T-helper 2 cell treated with Interferon-gamma antibody and Interleukin-4, amounts not matched to agents 5 μg/mL and 100 μg/mL, for 36 hours (primary cell): ENCODE measurements at places on chromosomes 4 and X.

- no peak overlapping the region for H3K4me3 ChIP-seq
- H3K27ac ChIP-seq = no peak overlapping the region
- no peaks in the 10 kb centered on the region for H3K27me3 ChIP-seq
- no peaks in the 10 kb centered on the region for H3K4me1 ChIP-seq
- no peaks in the 10 kb centered on the region for H3K36me3 ChIP-seq
- peak; percentile 23 for DNase-seq
These were observed 37.3 kb downstream of the ACOX3 start for GRCh38 chr4:8403173-8403753.

DNA sequence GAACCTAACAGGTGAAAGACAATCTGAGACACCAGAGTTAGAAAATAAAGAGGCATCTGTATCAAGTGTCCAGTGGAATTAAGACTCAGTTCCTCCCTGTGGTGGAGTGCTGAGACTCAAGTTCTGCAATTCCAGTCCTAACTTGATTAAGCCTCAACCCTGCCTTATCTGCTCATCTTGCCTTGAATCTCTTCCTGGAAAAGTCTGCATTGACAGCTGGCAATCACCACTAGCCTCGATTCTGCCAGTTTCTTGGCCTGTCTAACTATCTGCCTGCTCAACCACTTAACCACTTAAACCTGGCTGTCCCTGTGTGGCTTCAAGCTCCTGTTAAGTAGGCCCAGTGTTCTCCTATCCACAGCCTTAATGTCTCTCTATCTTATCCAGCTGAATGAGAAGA, 22.4 kb upstream of the NEIL3 start:
- DNase-seq = no peak
- H3K4me1 ChIP-seq = peaks cover 15% of the 10 kb centered on the region
- H3K36me3 ChIP-seq = no peaks in the 10 kb centered on the region
- H3K27ac ChIP-seq = no peak overlapping the region

DNA sequence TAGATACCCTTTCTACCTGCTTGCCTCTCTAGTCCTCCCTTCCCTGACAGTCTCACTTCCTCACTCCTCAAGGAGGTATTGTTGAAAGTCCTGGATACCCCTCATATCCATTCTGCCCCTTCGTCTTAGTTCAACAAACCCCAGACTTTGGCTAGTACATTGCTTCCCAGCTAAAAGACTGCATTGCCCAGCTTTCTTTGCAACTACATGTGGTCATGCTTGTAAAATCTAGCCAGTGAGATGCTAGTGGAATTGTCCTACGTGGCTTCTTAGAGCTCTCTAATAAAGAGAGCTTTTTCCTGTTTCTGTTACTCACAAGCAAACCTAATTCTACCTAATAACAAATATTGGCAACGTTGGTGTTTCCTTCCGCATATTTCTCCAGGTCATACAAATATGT, 237.9 kb upstream of the PSAPL1 start:
- no peaks in the 10 kb centered on the region for H3K36me3 ChIP-seq
- no peak overlapping the region for H3K27ac ChIP-seq
- DNase-seq = no peak
- H3K27me3 ChIP-seq = peaks cover 11% of the 10 kb centered on the region

- H3K36me3 ChIP-seq = peaks cover 19% of the 10 kb centered on the region
- no peak overlapping the region for H3K27ac ChIP-seq
- H3K4me1 ChIP-seq = peaks cover 28% of the 10 kb centered on the region
- H3K4me3 ChIP-seq = no peak overlapping the region
- DNase-seq = peak; percentile 99
These were observed 534 bp upstream of the UBE2D3 start for GRCh38 chr4:102827674-102828496.

DNA sequence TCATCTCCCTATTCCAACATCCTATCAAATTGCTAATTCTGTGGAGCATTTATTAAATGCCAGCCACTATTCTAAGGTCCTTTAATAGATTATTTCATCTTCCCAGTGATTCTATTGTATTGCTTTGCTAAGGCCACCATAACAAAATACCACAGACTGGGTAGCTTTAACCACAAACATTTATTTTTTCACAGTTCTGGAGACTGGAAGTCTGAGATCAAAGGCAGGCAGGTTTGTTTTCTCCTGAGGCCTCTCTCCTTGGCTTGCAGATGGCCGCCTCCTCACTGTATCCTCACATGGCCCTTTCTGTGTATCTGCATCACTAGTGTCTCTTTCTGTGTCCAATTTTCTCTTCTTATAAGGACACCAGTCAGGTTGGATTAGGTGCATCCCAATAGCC, 64.5 kb downstream of the CPE start:
- DNase-seq = no peak
- H3K27me3 ChIP-seq = peaks cover 4% of the 10 kb centered on the region
- no peaks in the 10 kb centered on the region for H3K36me3 ChIP-seq
- H3K4me1 ChIP-seq = no peaks in the 10 kb centered on the region

DNA sequence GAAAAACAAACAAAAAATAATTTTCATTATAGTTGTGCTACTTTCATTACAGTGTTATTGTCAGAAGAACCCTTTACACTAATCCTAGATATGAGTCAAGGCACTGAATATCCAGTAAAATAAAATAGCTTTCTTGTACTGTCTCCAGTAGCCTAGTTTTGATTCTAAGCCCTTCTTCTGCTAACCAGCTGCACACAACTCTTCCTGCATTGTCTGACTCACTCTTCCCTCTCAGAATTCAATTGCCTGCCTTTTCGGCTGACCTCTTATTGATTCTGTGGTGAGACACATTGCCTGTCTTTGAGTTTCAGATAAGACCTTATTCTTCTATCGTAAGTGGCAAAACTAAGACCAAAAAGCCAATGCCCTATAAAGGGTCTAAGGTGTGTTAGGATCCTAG, 26.7 kb upstream of the PCDH18 start:
- H3K27ac ChIP-seq = no peak overlapping the region
- no peaks in the 10 kb centered on the region for H3K36me3 ChIP-seq
- H3K4me3 ChIP-seq = no peak overlapping the region
- H3K4me1 ChIP-seq = no peaks in the 10 kb centered on the region
- H3K27me3 ChIP-seq = no peaks in the 10 kb centered on the region
- no peak for DNase-seq

- H3K36me3 ChIP-seq = no peaks in the 10 kb centered on the region
- DNase-seq = no peak
- no peaks in the 10 kb centered on the region for H3K4me1 ChIP-seq
- no peak overlapping the region for H3K4me3 ChIP-seq
These were observed 35.3 kb upstream of the DCX start for GRCh38 chrX:111447298-111447697.

- no peaks in the 10 kb centered on the region for H3K4me1 ChIP-seq
- no peaks in the 10 kb centered on the region for H3K36me3 ChIP-seq
- H3K27me3 ChIP-seq = no peaks in the 10 kb centered on the region
- DNase-seq = no peak
These were observed 117.0 kb downstream of the CBLL2 start for GRCh38 chrX:22389556-22390179.

DNA sequence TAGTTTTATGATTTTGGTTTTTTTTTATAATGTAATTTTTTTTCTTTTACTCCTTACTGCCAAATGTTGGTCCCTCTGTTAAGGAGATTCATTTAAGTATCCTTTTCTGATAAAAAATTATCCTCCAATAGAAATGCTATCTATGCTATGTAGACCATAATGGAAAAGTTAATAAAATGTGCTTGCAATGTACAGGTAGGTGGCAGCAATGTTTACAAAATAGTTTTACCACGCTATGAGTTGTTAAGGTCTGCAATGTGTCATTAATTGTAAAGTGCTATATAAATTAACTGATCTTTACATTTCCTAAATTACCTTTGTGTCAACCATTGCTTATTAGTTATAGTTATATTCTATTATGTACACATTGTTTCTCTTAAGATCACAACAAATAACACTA, 3.8 kb upstream of the CENPC start:
- no peaks in the 10 kb centered on the region for H3K27me3 ChIP-seq
- peaks cover 5% of the 10 kb centered on the region for H3K36me3 ChIP-seq
- H3K27ac ChIP-seq = no peak overlapping the region
- H3K4me3 ChIP-seq = no peak overlapping the region

DNA sequence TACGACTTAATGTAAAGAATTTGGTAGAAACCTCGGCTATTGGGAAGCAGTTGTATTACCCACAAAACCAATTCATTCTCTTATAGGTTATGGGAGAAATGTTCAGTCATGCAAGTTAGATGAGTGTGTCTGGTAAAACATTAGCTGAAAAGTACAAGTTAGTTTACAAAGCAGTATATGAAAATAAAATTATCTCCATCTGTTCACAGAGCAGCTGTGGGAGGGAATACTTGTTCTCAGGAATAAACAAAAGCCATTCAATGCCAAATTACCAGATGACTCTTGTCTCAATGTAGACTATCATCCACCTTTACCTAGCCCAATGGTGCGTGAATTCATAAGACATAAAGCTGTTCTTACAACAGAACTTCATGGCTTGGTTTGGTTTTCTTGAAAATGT, 28.6 kb downstream of the STAP1 start:
- H3K27ac ChIP-seq = no peak overlapping the region
- peaks cover 70% of the 10 kb centered on the region for H3K36me3 ChIP-seq
- no peaks in the 10 kb centered on the region for H3K27me3 ChIP-seq
- H3K4me3 ChIP-seq = no peak overlapping the region
- peaks cover 10% of the 10 kb centered on the region for H3K4me1 ChIP-seq

DNA sequence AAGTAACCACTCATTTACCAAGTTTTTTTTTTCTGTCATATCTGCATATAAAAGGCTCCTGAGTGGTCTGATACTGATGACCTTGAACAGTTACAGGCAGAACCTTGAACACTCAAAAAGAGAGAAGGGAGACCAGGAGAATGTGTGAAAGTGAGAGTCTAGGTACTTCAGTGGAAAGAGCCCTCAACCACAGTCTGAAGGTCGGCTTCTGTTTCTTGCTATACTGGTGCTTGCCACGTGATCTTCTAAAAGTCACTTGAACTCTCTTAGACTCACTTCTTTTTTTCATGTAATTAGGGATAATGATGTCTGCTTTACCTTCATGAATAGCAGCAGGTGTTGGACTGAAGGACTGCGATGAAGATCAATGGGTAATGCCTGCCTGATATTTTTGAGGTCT, 22.8 kb downstream of the GABRB1 start:
- no peak overlapping the region for H3K27ac ChIP-seq
- H3K4me1 ChIP-seq = no peaks in the 10 kb centered on the region
- peaks cover 3% of the 10 kb centered on the region for H3K27me3 ChIP-seq

- H3K36me3 ChIP-seq = no peaks in the 10 kb centered on the region
- H3K27ac ChIP-seq = no peak overlapping the region
- H3K4me1 ChIP-seq = peaks cover 2% of the 10 kb centered on the region
- peaks cover 17% of the 10 kb centered on the region for H3K27me3 ChIP-seq
- DNase-seq = no peak
These were observed 10.9 kb upstream of the DCTD start for GRCh38 chr4:182928061-182928460.

GRCh38 chr4:170887396-170887795, 797.6 kb upstream of the AADAT start:
- no peak overlapping the region for H3K27ac ChIP-seq
- no peak overlapping the region for H3K4me3 ChIP-seq
- no peaks in the 10 kb centered on the region for H3K27me3 ChIP-seq
- DNase-seq = no peak
- no peaks in the 10 kb centered on the region for H3K36me3 ChIP-seq

DNA sequence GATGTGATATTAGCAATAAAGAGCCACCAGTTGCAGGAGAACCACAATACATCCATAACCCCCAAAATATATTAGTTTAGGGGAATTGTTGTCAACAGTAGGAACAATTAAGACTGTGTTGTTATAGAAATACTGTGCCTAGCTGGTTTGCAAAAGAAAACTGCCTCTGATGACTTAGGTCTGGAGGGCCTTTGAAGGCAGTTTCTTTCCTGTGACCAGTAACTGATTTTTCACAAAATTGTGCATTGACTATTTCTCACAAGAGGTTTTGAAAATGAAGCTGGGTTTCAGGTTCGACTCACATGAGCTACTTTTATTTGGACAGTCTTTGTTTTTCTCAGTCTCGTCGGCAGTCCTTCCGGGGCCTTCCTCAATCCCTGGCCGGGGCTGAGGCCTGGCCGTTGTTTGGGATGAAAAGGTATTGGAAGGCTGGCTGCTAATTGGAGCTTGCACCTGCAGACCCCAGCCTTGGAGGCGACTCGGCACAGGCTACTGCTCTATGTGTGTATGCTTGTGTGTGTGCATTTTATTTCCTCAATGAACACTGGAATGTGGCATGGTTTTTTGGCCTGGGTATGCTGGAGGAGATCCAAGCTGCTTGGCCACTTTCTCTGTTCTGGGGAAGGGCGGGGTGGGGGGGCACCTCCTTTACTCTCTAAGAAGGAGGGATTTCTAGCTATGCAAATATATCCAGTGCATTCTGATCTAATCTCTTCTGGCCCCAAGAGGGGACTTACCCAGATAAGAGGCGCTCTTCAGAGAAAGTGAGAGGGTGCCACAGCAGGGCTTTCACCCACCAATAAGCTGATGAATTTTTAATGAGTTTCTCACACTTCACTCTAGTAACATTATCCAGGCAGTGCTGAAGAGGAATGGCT, 49.5 kb upstream of the LNX1 start:
- no peak overlapping the region for H3K27ac ChIP-seq
- H3K4me3 ChIP-seq = no peak overlapping the region
- H3K36me3 ChIP-seq = no peaks in the 10 kb centered on the region
- peaks cover 3% of the 10 kb centered on the region for H3K27me3 ChIP-seq

GRCh38 chr4:48603366-48604003, 113.4 kb downstream of the ZAR1 start:
- H3K4me1 ChIP-seq = peaks cover 2% of the 10 kb centered on the region
- H3K27ac ChIP-seq = no peak overlapping the region
- no peaks in the 10 kb centered on the region for H3K27me3 ChIP-seq
- no peak for DNase-seq
- H3K36me3 ChIP-seq = peaks cover 18% of the 10 kb centered on the region

DNA sequence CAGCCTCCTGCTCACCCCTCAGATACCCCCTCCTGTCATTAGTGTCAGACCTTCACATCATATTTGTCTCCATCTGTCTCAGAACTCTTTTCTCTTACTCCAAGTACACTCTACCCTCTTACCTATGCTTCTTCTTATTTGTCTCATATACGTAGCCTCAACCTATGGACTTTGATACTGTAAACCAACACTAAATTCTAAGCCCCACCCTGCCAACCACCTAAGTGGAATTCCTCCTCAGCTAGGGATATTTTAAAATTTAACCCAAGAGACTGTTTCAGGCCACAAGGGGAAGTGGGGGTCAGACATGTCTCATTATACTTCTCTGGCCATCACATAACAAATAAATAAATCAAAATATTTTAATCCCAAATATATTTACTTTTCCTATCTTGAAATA, 778.1 kb upstream of the GRID2 start:
- no peak overlapping the region for H3K4me3 ChIP-seq
- no peaks in the 10 kb centered on the region for H3K36me3 ChIP-seq
- no peaks in the 10 kb centered on the region for H3K27me3 ChIP-seq
- no peak for DNase-seq
- no peak overlapping the region for H3K27ac ChIP-seq
- H3K4me1 ChIP-seq = no peaks in the 10 kb centered on the region
